ENCODE measurements at places on chromosomes 5 and 9.
A peak's percentile ranks its signal among the peaks of the same experiment; 100 is the strongest.

DNA sequence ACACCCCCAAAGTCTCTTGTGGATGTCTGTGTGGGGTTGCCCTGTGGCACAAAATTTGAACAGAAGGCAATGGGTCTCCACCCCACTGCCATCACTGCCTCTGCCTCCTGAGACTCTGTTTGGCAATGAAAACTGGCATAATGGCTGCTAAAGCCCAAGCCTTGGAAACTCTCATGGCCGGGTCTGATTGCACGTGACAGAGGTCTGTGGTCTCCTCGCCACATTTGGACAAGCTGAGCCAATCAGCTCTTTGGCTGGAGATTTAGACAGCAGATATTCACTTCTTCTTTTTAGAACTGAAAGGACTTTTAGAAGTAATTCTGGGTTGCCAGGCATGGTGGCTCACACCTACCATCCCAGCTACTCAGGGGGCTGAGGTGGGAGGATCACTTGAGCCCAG, 5.5 kb downstream of the GGTA1 start:
- no peak for DNase-seq

GRCh38 chr5:35860686-35861085, 4.0 kb downstream of the IL7R start:
- DNase-seq = peak; percentile 67

- DNase-seq = peak; percentile 45
These were observed at the start of gene AGPAT2 for GRCh38 chr9:136686794-136687711. AGPAT2 (minus strand) TSS chr9:136687457; CDS start chr9:136687357, 100 bp downstream.

GRCh38 chr9:38235244-38235643, 157.3 kb upstream of the ALDH1B1 start:
- no peak for DNase-seq

- DNase-seq = peak; percentile 48
These were observed 263.4 kb downstream of the GRIA1 start for GRCh38 chr5:153753645-153754432.

GRCh38 chr5:82975396-82975795, 101.8 kb downstream of the TMEM167A start:
- no peak for DNase-seq

GRCh38 chr9:78549711-78550110, 252.8 kb downstream of the PSAT1 start:
- DNase-seq = no peak

- peak; percentile 35 for DNase-seq
These were observed 47.6 kb downstream of the PDCD1LG2 start for GRCh38 chr9:5557606-5558587.

- DNase-seq = no peak
These were observed 29.3 kb downstream of the ATP6V0E1 start for GRCh38 chr5:173012882-173013281.

DNA sequence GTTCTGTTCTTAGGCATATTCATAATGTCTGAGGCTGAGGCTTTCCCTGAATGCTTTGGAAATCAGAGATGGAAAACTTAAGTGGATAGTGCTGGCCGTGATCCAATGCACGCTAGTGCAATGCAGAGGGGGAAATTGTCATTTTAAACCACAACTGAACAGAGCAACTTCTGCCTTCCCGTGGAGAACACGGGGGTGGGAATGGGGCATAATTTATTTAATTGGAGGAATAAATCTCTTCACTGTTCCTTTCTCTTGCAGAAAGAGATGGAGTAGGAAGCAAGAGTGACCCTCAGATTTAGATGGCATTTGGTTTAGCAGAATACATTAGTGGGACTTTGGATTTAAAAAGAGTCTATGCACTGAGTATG, 22.9 kb upstream of the NREP start:
- peak; percentile 33 for DNase-seq

DNA sequence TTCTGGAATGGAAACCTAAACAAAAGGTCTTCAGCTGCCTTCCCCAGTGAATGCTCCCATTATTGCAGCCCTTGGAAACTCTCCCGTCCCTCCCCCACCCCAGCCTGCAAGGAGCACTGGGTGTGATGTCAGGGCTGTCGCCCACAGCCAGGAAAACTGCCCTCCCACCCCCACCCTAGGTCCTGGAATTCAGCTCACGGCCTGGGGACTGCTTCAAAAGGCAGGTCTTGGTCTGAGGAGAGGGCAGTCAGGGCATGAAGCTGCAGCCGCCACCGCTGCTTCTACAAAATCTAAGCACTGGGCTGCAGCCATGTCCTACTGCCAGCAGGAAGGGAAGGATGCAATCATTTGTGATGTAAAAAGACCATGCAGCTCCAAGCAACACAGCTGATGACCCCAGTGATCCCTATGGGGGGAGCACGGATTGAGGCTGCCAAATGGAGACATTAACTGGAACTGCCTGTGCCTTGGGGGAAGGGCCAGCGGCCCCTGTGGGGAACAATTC, 11.4 kb downstream of the GRHPR start:
- peak; percentile 25 for DNase-seq

- DNase-seq = peak; percentile 28
These were observed 125.3 kb downstream of the SYK start for GRCh38 chr9:90926936-90927335.

DNA sequence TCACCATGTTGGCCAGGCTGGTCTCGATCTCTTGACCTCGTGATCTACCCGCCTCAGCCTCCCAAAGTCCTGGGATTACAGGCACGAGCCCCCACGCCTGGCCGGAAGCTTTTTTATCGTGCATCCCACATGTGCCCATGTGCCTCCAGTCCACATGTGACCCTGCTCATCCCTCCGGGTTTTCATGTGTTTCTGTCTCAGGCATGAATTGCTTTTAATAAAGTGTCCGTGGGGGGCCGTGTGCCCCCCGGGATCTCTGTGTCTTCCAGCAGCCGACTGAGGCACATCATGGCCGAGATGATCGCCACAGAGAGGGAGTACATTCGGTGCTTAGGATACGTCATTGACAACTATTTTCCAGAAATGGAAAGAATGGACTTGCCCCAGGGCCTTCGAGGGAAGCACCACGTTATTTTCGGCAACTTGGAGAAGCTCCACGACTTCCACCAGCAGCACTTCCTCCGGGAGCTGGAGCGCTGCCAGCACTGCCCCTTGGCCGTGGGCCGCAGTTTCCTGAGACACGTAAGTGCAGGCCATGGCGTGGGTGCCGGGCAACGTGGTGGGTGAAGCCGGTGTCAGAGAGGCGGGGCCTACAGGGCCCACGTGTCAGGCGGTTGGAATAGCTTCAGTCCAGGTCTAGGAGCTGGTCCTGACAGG, 22.1 kb upstream of the LRRC14B start:
- DNase-seq = peak; percentile 93

- DNase-seq = no peak
These were observed 257.2 kb downstream of the PJA2 start for GRCh38 chr5:109152565-109152964.

Data from fibroblast of lung (primary cell).